Activated T-cell treated with anti-CD3 and anti-CD28 coated beads for 1 hour (primary cell): ENCODE measurements at places on chromosomes 1 and 21.

- no peak for DNase-seq
These were observed 285.1 kb downstream of the RYR2 start for GRCh38 chr1:237327061-237327460.

- DNase-seq = no peak
These were observed 42.1 kb upstream of the DMRTB1 start for GRCh38 chr1:53417074-53417511.

GRCh38 chr21:43717967-43718871, 710 bp upstream of the PDXK start:
- no peak for DNase-seq

DNA sequence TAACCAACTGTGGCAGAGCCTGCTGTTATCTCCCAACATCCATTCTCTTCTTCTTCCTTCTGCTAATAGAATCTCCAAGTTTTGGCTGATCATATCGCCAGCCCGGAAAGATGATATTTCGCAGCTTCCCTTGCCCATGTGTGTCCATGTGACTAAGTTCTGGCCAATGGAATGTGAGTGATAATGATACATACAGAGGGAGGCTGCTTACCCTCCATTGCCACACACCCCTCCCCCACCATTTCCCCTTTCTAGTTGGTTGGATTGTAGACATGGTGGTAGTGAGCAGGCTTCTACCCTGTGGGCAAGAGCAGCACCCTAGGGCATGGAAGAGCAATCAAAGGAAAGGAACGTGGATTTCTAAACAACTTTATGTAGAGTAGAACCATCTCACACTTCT, 48.8 kb downstream of the SLC9C2 start:
- DNase-seq = no peak

DNA sequence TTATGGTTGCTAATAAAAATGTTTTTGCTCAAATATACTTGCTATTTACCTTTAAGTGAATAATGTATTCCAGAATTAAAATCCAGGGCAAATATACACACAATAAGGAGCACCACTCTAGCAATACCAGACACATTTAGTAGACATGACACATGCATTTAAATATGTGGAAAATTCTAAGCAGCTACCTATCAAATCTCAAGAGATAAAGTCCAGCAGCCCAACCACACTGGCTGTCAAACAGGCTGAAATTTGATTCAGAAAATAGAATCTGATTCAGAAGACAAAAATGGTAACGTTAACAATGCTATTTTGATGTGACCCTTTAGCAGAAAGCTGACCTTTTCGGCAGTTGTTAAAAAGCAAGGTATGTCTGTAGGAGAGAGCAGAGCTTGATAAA, 42.3 kb downstream of the PLEKHO1 start:
- DNase-seq = no peak

DNA sequence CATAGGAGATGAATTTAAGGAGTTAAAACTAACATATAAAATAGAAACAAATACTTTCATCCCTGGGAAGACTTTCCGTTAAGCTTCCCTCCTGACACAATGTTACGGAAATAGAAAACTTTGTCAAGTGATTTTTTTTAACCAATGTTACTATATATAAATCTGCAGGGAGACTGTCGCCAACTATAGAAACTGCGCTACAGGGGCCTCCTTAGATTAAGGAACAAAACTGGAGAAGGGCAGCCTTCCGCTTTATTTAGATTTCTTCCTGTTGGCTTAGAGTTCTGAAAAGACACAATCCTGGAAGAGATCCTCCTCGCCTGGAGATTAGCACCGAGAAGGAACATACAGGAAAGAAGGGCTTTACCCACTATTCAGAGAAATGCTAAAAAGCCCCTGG, 1.5 kb downstream of the MGST3 start:
- DNase-seq = no peak
